ENCODE measurements at places on chromosomes 7 and 10.

DNA sequence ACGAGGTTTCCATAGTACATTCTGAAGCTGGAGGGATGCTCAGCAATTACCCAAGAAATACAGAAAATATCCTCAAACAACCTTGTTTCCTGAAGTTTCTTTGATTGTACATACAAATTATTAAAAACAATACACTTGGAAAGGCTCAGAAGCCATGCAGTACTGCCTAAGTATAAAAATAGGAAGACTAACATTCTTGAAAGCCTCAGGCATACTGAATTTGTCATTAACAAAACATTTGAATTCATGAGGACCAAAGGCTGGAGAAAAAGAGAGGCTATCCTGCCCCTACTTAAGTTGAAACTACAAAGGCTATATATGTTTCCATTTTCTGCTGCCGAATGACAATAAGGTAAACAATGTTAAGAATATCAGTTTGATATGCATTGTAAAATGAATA is 54.3 kb upstream of the SGCE start:
- no peak for DNase-seq

DNA sequence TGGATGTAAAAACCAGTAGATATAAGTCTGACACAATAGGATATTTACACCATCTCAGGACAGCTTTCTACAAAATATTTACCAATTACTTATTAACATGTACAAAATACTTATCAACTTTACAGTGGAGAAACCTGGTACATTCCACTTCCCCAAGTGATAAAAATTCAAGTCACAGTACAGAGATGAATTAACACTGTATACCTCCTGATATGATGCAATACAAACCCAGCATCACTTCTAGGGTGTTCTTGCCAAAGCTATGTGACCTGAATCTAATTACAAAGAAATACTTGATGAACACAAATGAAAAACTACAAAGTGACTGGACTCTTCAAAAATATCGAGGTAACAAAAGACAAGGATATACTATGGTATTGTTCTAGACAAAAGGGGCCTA is 156.4 kb upstream of the FGFR2 start:
- DNase-seq: no peak

GRCh38 chr7:152762056-152762455 is 2.5 kb downstream of the ACTR3B start:
- no peak for DNase-seq

DNA sequence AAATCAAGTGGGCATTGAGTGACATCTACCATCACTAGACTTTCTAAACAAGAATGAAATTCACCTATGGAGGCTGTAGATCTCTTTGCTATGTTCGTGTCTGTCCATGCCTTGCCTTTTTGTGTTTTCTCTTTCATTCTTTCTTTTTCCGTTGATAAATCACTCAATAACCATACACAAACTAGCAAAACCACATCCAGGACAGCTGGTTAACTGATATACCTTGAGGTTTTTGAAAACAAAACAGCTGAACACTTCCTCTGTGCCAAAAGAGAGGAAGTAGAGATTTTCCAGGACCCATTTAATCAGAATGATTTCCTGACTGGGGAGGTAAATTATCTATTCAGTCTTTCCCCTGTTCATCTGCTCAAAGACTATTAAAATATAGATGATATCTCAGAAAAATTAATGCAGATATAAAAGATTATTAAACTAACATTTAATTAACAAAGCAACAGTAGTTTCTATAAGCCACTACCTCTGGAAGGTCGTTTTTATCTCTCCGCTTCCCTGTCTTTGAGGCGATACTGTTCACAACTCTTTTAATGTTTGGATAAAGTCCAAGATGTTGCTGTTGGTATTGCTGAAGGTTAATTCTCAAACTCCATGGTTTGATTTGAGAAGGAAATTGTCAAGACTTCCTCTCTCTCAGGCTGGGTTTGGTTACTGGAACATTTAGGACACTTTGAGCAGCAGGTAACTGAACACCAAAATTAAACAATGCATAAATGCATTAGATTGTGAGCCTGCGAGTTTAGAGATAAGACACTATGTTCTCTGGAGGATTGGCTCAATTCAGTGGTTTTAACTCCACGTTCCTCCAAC is 24.4 kb upstream of the C10orf67 start:
- DNase-seq: no peak

- no peak for DNase-seq
Measured at GRCh38 chr7:20298486-20298901, 32.2 kb upstream of the ITGB8 start.

GRCh38 chr10:20682782-20683181 is 214.3 kb downstream of the NEBL start:
- no peak for DNase-seq

DNA sequence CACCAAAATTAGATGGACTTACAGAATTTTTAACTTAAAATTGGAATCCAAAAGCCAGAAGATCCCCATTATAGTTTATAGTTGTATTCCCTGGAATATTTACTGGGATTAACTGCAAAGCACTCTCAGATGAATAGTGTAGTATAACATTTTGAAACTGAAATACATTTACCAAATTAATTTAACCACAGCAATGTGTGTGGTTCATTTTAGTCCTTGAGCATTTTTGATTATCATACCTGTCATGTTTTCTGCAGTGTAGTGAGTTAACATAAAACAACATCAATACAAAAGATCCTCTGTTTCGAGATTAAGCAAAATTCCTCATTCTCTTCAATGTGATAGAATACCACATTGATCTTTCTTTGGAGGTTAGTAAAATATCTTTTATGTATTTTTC is 3.7 kb downstream of the VIM start:
- no peak for DNase-seq

DNA sequence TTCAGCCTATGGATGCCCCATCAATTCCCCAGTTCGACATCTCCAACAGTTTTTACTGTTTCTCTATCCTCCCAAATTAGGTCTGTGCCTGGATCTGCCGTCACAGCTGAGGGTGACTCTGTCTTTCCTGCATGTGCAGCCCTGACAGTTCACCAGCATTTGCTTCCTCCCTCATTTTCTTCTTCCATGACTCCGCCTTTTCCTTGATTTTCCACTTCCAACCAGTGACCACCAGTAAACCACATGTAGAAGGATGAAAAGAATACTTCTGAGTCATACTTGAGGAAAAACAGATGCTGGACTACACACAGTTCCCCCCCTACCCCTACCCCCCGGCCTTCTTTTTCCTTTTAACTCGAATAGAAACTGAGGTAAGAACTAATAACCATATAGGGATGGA is 311.8 kb upstream of the POM121L12 start:
- no peak for DNase-seq

GRCh38 chr10:52287866-52288265 is 26.2 kb upstream of the DKK1 start:
- no peak for DNase-seq

DNA sequence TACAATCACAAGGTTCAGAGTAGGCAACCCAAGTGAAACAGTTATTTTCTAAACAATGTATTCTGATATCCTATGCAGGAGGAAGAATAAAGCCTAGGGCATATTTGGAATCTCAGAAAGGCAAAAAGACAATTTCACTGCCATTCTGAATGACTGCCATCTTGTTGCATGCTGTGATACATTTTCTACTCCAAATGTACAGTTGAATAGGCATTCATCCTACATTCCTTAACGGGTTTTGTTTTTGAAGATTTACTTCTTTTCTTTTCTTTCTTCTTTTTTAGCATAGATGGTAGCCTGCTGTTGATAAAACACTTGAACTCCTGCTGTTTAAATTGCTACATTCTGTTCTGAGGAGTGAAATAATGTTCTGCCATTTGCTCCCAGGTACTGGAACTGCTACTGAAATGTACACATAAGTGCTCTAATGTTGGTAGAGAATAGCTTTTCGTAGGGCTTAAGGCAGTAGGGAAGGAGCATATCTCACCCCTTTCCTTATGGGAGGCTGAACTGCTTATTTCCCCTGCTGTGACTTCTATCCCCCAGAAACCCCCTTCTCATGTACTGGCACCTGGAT is 506.8 kb downstream of the DNAJB9 start:
- no peak for DNase-seq

DNA sequence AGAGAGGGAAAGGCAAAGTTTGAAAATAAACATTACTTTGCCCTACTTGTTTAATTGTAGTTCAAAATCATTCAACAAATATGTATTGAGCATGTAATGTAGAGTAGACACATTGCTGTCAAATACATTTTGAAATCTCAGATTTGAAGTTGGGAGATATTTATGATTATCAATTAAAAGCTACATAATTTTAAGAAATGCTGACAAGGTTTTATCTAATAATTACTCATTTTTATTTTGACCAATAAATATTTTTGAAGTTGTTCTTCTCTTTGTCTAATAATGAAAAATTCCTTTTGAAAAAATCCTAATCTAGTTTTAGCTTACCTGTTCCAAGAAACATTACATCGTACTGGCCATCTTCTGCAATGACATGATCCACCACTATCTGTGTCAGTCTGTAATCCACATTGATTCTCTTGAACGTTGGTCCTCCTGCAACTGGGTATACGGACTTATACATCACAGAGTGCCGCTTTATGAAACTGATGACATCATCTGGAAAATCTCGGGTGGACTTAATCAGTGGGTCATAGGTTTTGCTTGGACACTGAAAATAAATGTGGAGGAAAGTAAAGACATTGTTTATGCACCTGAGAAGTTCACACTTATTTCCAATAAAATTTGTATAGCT is 164.7 kb downstream of the SEMA3D start:
- no peak for DNase-seq

GRCh38 chr7:6162650-6163366 is 109.6 kb downstream of the CYTH3 start:
- DNase-seq: no peak

- DNase-seq: no peak
Measured at GRCh38 chr10:6537770-6538169, 42.3 kb downstream of the PRKCQ start.

- no peak for DNase-seq
Measured at GRCh38 chr10:60343254-60343653, 46.4 kb downstream of the ANK3 start.

DNA sequence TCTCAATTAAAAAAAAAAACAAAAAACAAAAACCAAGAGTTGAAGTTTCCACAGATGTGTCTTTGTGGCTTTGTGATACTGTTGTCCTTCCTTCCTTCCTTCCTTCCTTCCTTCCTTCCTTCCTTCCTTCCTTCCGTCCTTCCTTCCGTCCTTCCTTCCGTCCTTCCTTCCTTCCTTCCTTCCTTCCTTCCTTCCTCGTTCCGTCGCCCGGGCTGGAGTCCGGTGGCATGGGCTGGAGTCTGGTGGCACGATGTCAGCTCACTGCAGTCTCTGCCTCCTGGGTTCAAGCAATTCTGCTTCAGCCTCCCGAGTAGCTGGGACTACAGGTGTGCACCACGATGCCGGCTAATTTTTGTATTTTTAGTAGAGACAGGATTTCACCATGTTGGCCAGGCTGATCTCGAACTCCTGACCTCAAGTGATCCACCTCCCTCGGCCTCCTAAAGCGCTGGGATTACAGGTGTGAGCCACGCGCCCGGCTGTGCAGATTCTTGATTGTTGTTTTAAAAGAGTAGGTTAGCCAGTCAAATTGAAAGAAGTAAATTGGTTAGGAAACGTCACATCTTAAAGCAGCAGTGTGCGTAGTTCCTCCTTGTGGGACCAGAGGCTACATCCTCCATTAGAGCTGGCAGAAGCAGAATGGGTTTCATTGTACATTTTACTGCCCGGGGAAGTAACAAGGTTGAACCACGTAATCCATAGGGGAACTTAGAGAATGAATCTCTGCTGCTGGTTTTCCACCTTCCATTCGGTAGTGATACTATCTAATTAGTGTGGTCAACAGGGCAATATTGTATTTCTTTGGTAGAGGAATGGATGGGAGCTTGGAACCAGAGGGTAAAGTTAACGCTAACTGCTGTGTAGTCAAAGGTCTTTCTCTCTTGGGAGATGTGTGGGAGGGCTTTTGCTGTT is 20.6 kb downstream of the DNAJB6 start:
- DNase-seq: no peak

- peak; percentile 37 for DNase-seq
Measured at GRCh38 chr7:92835261-92835850, 1.0 kb downstream of the CDK6 start.

- DNase-seq: no peak
Measured at GRCh38 chr10:4101918-4102654, 317.1 kb upstream of the KLF6 start.

DNA sequence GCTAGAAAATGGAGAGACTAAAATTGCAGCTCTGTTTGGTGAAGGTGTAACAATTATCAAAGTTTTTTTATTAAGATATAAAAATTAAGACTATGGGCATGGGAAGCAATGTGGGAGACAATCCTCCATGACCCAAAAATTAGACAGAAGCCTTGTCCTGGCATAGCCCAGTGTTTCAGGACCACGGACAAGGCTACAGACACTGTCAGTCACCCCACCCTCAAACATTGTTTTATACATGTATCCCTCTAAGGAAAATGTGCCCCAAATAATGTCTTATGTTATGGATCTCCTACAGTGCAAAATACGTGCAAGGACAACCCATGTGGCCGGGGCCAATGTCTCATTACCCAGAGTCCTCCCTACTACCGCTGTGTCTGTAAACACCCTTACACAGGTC is 24.0 kb downstream of the HABP2 start:
- no peak for DNase-seq

DNA sequence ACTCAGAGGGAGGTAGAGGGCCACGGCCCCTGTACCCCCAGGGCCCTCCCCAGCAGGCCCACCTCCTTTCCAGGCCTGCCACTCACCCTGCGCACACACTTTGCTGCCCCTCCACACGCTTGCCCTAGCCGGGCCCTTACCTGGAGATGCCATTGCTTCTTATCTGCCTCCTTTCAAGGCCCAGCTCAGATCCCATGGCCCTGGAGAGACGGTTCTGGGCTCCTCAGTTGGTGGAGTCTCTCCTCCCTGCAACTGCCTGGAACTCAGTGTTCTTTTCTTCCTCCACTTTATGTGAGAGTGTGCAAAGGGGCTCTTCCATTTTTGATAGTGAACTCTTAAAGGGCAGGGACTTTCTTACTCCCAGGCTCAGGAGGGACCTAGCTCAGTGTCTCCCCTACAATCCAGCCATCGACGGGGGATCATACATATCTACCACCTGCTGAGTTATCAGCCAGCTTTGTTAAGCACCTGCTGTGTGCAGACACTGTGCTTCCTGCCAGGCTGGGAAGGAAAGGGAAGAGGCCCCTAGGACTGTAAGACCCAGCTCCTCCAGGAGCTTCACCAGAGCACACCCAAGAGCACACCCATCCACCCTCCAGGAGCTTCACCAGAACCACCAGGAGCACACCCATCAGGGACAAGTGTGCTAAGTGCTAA is 89.3 kb upstream of the MACROH2A2 start:
- no peak for DNase-seq

DNA sequence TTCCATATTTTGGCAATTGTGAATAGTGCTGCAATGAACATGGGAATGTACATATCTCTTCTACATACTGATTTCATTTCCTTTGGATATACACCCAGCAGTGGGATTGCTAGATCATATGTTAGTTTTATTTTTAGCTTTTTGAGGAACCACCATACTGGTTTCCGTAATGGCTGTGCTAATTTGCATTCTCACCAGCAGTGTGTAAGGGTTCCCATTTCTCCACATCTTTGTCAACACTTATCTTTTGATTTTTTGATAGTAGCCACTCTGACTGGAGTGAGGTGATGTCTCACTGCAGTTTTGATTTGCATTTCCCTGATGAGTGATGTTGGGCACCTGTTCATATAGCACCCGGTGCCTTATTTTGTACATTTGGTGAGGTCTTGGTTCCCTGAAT is 519.6 kb downstream of the REEP3 start:
- no peak for DNase-seq

GRCh38 chr7:141071260-141071854 is 2.5 kb upstream of the TMEM178B start:
- DNase-seq: no peak

Measured in stimulated activated CD4-positive, alpha-beta T cell treated with anti-CD3 and anti-CD28 coated beads, Interleukin-12 subunit alpha, Interleukin-12 subunit beta, amount 100 ng/mL, for 24 hours (primary cell).